ENCODE measurements at places on chromosomes 6 and 20.

- DNase-seq: no peak
These were observed 3.8 kb upstream of the TMEM181 start for GRCh38 chr6:158556113-158556512.

GRCh38 chr6:2797564-2798031 lies 32.4 kb downstream of the WRNIP1 start:
- DNase-seq: no peak

GRCh38 chr6:44237813-44238433 lies 9.0 kb upstream of the HSP90AB1 start:
- DNase-seq: peak; percentile 79

GRCh38 chr20:10558635-10559187 lies 115.1 kb downstream of the JAG1 start:
- DNase-seq: no peak

DNA sequence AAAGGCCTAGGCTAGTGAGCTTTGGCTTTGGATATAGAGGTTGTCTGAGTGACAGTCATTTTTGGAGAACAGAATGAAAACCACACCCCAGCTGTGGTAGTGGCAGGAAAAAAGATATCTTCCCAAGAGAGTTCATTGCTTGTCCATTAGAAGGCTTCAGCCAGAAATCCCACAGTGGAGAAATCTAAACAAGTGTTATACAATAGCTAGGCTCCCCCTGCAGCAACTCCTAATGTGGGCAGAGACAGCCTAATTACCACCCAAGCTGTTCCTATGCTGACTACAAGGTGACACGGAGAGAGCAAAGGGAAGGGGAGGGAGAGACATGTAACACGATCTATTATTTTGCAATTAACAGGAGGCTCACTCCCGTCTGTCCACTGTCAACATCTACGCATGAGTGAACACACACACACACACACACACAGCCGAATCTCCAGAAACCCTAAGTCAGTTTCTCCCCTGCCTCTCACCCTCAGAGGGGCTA lies 147.5 kb upstream of the TCF21 start:
- DNase-seq: peak; percentile 100

DNA sequence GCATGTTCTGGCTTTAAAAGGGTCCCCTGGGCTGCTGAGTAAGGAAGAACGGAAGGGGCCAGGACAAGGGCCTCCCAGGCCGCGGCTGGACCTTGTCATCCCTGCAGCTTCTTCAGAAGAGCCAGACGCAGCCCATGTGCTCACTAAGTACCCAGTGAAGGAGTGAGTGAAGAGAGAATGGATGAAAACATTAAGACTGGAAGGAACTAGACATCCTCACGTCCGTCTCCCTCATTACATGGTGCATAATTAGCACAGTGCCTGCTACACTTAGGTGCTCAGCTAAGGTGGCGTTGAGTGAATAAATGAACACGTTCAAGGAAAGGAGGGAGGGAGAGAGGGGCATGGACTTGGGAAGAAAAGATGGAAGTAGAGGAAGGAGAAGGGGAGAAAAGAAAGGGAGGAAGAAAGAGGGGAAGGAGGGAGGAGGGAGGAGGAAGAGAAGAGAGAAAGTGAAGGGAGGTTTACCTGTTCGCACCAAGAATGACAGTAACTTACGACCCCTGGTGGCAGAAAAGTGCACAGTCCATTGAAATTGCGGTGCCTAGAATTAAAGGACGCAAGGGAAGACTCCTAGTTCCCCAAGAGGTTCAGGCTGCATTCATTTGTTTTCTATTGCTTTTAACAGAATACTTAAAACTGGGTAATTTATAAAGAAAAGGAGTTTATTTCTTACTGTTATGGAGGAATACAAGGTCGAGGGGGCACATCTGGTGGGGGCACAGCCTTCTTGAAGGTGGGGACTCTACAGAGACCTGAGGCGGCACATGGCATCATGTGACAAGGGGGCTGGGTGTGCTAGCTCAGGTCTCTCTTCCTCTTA lies 8.0 kb downstream of the TP53RK start:
- peak; percentile 67 for DNase-seq

- DNase-seq: no peak
These were observed 1.1 kb downstream of the HSF2 start for GRCh38 chr6:122400462-122401089.

- peak; percentile 71 for DNase-seq
These were observed 176.3 kb downstream of the LRFN2 start for GRCh38 chr6:40410821-40411220.

- no peak for DNase-seq
These were observed 4.6 kb downstream of the NCOA3 start for GRCh38 chr20:47506335-47506734.

DNA sequence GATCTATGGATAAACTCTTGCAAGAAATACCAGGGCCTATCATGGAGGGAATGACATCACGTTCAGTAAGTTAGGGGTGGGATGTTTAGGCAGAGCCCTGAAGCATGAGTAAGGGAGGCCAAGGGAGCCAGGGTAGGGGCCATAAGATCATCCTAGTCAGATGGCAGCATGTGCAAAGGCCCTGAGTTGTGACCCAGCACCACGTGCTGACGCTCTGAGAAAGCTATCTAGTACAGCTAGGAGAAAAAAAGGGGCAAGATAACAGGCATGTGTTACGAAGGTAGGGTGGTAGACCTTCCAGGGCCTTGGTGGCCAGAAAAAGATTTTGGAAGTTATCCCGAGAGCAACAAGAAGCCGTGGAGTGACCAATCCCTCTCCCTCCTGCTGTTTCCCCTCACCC lies 22.3 kb downstream of the KCNB1 start:
- no peak for DNase-seq

GRCh38 chr6:141445928-141446628 lies 686.6 kb upstream of the GJE1 start:
- no peak for DNase-seq

DNA sequence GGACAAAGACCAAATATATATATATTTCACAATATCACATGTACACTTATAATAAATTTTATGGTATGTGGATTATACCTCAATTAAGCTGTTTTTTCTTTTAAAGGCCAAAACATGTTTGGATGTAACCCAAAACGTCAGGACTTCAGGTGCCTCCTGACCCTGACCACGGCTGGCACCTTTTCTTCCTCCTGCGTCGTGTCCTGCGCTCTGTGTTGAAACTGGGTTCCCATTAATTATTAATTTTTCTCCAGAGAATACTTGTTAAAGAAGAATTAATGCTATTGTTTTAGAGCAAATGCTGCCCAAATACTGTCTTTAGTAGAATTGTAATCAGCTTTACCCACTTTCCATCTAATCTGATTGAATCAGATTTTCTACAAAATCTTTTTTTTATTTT lies 46.7 kb upstream of the VSX1 start:
- no peak for DNase-seq

- DNase-seq: no peak
These were observed 162.2 kb upstream of the BMP5 start for GRCh38 chr6:56037601-56038000.

- DNase-seq: no peak
These were observed 19.0 kb upstream of the BLOC1S5 start for GRCh38 chr6:8082954-8083858.

DNA sequence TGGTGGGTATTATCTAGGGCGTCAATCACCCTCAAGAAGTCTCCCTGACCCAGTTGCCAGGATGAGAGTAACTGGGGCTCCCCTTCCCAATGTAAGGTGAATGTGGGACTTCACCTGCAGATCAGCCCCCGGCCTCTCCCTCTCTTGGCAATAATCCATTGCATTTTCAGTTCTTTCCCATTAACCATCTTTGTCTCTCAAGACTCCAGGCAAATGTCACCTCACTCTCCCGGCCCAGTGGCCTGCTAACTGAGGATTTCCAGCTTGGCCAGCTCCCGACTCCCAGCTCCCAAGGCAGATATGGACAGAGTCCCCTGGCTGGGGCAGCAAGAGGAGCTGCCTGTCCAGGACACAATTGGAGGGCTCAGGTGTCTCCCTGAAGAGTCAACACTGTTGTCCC lies 7.3 kb downstream of the ETV7 start:
- no peak for DNase-seq

GRCh38 chr6:14856177-14856576 lies 389.7 kb upstream of the JARID2 start:
- DNase-seq: no peak

DNA sequence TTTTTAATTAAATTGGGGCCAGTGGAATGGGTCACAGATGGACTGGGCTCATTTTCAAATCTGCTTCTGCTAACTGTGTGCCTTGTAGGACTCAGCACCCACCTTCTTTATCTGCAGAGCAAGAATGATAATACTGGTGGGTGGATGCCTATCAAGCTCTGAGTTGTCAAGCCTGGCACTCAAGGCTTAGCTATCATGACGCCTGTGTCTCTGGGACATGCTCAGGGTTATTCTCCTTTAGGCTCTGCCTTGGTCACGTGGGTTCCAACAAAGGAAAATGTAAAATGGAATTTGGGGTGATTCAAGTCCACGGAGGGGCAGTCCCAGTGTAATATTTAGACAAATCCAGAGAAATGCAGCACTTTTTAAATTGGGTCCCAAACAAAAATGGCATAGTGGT lies 202.3 kb downstream of the TSHZ2 start:
- DNase-seq: no peak

- peak; percentile 27 for DNase-seq
These were observed 310.3 kb downstream of the EYA4 start for GRCh38 chr6:133551436-133551835.

DNA sequence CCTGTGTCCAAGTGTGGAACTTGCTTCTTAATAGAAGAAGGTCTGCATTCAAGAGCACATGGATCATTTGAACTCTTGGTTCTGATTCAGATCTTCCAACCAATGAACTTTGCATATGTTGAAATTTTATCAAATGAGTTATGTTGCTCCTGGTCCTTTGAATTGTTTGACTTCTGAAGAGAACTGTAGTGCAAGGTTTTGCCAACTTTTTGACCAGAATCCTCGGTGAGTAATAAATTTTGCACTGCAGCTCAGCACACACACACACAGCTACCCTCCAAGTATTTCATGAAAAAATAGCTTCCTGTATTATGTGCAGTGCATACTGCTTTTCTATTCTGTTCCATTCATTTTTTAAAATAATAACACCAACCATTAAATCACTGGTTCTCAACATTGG lies 67.5 kb downstream of the BFSP1 start:
- no peak for DNase-seq

GRCh38 chr20:54063992-54064676 lies 6.3 kb downstream of the BCAS1 start:
- DNase-seq: peak; percentile 10

DNA sequence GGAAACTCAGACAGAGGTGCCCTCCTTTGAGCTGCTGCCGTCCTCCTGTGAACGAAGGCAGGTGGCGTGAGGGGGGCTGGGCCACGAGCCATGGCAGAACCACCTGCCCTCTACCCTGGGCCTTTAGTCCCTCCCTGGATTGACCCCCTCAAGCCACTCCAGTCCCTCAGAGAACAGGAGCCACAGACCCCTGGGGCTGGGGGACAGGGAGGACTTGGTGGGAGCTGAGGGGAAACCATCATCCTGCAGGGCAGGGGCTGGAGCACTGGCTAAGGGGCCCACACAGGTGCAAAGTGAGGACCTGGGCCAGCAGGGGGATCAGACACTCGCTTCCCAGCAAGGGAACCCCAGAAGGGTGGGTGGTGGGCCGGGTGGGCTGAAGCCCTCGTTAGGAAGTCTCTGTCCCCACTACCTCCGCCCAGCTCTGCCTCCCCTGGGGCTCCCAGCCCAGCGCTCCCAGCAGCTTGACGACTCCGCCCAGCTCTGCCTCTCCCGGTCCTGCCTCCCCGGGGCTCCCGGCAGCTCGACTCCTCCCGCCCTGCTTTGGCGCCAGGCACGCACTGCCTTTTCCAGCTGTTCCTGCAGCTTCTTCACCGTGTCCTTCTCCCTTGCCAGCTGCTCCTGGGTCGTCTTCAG lies 44.4 kb downstream of the DSTN start:
- peak; percentile 24 for DNase-seq

DNA sequence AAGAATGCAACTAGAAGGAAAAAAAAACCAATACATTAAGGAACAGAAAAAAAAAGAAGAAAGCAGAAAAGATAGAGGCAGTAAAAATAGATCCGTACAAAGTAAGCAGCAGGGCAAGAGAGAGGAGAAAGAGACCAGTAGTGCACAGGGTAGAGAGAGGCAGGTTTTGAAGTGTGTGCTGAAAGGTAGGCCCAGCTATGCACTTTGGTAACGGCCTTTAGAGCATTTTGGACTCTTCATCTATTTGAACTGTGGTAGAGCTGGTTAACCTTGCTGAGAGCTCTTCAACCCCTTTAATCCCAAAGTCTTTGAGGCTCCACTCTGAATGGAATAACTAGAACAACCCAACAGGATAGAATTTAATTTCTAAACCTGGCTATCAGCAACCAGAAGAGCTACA lies 45.2 kb downstream of the ADGRB3 start:
- DNase-seq: no peak

- no peak for DNase-seq
These were observed 1.5 kb downstream of the EEF1A2 start for GRCh38 chr20:63497138-63497945.

- DNase-seq: no peak
These were observed 69.0 kb upstream of the UST start for GRCh38 chr6:148677594-148678476.

DNA sequence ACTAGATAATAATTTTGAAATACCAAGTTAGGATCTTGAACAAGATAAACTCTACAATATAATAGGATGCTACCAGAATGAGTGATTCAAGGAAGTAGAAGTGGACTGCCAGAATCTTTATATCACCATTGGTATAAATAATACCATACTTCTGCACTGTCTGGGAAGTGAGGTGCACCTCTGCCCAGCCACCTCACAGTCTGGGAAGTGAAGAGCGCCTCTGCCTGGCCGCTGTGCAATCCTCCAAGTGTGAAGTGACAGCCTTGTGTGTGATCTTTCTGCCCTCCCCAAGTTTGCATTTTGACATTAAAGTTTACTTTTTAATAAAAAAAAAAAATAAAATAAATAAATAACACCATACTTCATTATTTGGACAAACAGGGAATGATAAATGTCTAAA lies 18.8 kb downstream of the LATS1 start:
- no peak for DNase-seq

DNA sequence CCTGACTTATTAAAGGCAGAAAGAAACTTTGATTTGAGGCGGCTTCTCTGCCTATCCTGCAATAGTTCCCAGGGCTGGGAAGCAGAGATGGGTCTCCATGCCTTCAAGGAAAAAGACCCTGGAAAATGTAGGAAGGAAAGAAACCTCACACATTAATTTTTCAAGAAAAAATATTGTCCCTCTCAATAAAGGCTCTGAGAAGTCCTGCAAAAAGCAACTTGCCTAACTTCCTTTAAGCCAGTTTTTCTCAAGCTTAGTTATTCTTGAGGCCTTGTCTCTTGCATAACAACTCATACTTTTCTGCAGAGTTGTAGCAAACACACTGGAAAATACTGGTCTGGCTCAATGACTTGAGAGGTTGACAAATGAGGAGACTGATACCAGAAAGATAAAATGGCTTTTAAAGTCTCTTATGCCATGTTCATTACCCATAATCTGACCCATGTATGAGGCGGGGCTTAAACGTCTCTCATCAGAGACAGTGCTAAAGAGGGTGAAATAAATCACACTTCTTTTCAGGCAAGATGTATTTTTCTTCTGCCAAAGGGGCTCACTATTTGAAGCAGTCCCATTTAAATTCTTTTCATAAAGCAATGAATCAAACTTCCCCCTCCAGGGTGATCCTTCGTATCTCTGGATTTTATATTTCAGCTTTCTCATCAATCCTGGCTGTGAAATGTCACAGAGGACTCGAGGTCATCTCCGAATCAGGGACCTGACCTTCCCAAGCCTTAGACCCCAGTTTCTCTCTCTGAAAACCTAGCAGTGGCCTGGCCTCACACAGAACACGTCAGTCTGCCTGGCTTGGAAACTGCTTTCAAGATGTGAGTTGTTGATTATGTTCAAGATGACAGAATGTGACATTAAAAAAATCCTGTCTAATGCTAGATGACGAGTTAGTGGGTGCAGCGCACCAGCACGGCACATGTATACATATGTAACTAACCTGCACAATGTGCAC lies 82.3 kb upstream of the KCNG1 start:
- no peak for DNase-seq

- DNase-seq: no peak
These were observed 100.5 kb downstream of the ASCC3 start for GRCh38 chr6:100780648-100781047.

All from NCI-H524 (cell line).